ENCODE measurements at places on chromosomes 7 and 10.

DNA sequence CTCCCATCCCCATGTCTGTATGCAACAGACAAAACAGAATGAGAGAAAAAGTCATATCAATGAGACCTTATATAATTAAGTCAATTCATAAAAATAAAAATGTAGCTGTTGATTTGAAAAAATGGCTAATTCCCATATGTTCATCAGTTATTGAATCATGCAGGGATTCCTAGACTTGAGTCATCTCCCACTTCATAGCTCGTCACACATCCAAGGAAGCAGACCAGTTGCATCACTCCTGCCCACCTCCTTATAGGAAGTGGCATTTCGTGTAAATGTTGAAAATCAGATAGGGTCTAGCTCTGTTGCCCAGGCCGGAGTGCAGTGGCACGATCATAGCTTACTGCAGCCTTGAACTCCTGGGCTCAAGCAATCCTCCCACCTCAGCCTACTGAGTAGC lies 56.1 kb upstream of the SH2B2 start:
- no peak for DNase-seq

- DNase-seq = no peak
Observed at GRCh38 chr7:14380881-14381280, 391.4 kb upstream of the ETV1 start.

DNA sequence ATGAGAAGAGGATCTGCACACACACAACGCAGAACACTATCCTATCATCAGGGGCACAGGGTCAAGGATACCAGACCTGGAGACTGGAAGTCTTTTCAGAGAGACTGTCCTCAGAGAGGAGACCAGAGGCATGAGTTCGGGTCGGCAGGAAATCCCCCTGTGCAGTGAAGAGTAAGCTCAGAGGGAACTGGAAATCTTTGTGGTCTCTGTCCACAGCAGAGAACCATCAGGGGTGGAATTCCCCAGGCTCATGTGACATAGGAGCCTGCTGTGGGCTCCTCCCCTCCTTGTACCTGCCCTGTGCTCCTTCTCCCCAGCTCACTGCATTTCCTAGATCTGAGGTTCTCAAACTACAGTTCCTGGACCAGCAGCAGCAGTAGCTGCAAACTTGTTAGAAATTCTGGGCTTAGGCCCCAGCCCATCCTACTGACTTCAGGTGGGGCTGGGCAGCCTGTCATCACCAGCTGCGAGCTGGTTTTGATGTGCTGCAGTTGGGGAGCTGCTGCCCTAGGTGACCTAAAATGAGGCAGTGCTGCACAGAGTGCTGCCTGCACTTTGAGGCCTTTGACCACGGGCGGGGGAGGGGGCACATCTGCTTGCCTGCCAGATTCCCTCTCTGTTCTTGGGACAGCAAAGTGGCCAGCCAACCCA lies 2.4 kb downstream of the ZMIZ2 start:
- DNase-seq = no peak

DNA sequence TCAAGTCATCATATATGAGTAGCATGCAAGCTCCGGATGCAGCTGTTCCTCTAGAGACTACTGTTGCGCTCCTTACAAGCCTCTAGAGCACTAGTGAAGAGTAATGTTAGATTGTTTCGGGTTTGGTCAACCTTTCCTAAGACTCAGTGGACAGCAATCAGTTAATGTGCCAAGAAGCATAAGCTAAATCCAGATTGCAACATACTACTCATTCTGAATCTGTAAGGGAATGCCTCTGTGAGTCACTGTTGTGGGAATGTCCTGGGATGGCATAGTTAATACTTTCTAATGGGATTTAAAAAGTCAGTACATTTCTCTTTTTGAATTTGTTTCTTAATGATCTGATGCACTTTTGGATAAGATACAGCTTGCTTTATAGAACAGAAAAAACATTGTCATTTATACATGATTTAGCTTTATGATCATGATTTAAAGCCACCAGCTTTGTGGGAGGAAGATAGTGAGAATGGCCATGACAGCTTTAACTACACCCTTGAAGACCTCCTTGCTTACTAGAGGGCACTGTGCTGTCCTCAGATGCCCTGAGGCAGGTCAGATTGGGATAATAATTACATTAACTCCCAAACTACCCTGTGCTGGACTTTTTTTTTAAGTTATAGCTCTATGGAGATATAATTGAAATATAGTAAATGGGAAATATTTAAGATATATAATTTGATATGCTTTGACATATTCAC lies 138.4 kb downstream of the SDK1 start:
- no peak for DNase-seq

GRCh38 chr10:101453791-101454718 lies 100.1 kb downstream of the BTRC start:
- no peak for DNase-seq

- DNase-seq = no peak
Observed at GRCh38 chr10:119470920-119471702, 71.4 kb downstream of the RGS10 start.

- no peak for DNase-seq
Observed at GRCh38 chr10:2619916-2620315, 447.4 kb upstream of the PFKP start.

- DNase-seq = no peak
Observed at GRCh38 chr7:142594078-142594477, 155.2 kb upstream of the PRSS1 start.

DNA sequence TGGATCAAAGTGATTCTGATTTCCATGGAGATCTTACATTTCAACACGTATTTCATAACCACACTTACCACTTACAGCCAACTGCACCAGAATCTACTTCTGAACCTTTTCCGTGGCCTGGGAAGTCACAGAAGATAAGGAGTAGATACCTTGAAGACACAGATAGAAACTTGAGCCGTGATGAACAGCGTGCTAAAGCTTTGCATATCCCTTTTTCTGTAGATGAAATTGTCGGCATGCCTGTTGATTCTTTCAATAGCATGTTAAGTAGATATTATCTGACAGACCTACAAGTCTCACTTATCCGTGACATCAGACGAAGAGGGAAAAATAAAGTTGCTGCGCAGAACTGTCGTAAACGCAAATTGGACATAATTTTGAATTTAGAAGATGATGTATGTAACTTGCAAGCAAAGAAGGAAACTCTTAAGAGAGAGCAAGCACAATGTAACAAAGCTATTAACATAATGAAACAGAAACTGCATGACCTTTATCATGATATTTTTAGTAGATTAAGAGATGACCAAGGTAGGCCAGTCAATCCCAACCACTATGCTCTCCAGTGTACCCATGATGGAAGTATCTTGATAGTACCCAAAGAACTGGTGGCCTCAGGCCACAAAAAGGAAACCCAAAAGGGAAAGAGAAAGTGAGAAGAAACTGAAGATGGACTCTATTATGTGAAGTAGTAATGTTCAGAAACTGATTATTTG lies 15.3 kb downstream of the HNRNPA2B1 start:
- DNase-seq = no peak

DNA sequence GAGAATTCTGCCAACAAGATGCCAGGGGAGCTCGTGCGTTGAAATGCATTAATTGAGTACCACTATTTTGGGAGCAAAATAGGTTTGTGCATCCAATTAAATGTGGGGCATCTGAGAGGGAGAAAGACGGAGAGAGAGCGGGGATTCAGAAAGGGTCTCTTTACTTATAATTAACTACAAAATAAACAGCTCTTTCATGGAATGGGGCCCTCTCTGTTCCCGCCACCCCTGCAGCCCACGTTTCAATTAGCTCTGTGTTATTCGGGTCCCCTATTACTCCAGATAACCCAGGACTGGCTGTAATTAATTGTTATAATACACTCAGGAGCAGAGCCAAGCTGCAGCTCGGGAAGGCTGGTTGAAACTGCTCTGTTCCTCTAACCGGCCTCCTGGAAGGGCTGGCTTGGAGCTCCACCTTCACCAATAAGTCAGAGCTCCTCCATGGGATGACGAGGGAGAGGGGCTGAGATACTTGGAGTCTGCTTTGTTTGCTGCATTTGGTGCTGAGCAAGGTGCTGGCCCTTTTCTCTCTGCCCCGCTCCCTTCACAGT lies 67.8 kb downstream of the CARD11 start:
- no peak for DNase-seq

DNA sequence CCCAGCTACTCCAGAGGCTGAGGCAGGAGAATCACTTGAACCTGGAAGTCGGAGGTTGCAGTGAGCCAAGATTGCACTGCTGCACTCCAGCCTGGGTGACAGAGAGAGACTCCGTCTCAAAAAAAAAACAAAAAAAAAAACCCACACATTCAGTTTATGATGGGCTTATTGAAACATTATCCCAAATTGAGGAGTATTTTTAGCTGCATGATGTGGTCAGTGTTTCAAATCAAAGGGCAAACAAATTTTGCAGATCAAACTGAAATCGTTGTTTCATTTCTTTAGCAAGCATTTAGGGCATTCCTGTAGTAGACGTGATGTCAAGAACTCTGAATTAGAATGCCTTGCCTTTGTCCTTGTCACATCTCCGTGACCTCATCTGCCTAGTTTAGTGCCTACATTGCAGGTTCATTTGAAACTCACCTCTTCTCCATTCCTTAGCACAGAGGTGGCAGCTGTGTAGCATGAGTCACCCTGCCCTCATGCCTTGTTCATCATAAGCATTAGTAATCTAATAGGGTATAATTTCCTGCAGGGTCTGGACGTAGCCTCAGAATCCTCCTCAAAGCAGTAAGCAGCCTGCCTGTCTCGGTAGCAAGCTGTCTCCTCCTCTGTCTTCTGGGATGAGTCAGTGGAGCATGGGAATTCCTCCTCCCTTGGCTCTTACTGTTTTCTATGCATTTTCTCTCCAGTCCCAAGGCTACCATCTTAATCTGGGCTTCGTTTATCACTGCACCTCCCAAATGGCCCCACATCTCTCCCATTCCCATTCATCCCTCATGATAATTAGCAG lies 73.8 kb downstream of the CUL1 start:
- no peak for DNase-seq

DNA sequence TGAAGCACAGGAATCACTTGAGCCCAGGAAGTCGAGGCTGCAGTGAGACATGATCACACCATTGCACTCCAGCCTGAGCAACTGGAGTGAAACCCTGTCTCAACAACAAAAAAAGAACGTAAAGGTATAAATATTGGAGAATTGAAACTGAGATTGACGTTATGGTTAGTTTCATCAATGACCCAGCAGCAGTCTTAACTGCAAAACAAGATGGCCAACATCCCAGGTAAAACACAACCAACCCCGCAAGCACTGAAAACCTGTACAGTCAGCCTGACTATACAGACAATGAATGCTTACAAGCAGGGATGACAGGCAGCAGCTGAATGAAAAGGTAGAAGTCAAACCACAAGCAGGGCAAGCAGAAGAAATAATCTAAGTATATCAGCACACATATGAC lies 34.7 kb downstream of the WAPL start:
- DNase-seq = no peak

- no peak for DNase-seq
Observed at GRCh38 chr7:18222636-18223035, 195.0 kb upstream of the PRPS1L1 start.

DNA sequence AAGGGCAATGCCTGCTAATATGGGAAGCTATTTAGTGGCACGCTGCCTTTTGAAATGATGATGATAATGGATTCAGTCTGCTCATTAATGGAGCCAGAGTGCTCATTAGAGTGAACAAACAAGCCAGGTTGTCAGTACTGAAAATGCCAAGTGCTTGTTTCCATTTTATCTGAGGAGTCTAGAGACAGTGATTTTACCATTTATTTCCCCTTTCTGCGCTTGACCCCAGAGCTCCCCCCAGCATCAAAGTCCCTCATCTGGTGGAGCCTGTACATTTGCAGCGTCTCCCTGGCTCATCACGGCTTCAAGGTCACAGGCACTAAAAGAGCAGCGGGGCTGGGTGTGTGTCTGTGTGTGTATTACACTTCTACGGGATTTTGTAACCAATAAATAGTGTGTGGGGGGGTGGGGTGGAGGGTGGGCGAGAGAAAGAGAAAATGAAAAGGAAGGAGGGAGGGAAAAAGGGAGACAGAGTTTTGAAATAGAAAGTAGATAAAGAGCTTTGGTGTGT lies 553.8 kb downstream of the TFEC start:
- no peak for DNase-seq

DNA sequence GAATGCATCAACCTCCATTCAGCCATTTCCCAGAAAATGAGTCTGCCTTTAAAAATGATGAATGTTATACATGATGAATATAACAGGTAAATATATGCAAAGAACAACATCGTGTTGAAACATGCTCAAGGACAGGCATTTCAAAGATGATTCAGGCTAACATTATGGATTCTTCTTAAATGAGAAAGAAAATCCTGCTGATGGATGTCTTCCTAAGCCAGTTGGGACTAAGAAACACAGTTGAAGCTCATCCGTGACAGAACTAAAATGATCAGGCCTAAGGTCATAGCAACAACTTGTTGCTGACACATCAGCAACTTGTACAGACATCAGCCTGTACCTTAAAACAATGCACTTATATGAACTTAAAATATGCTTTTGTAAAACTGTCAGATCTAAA lies 267.9 kb downstream of the MAGI2 start:
- DNase-seq = no peak

DNA sequence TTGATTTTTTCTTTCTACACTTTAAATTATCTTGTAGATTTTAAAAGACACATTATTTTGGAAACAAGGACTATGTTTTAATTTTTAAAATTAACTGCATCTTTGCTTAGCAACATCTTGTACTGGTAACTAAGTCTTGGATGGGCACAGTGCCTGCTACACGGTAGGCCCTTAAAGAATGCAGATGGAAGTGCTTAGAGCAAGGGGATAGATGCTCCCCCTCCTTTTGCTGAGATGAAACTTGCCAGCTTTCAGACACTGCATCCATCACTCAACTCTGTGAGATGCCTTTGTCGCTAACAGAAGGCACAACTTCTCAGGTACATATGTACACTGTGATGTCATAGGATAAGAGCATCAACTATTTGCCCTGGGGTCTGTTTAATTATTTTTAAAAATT lies 103.9 kb downstream of the LRRC18 start:
- no peak for DNase-seq

- DNase-seq = no peak
Observed at GRCh38 chr7:12066004-12066403, 145.1 kb upstream of the TMEM106B start.

DNA sequence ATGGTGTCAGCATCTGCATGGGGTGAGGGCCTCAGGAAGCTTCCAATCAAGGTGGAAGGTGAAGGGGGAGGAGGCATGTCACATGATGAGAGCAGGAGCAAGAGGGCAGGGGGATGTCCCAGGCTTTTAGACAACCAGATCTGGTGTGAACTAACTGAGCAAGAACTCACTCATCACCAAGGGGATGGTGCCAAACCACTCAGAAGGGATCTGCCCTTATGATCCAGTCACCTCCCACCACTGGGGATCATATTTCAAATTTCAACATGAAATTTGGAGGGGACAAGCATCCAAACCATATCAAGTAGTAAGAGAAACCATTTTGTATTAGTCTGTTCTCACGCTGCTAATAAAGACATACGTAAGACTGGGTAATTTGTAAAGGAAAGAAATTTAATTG lies 33.6 kb downstream of the THNSL1 start:
- no peak for DNase-seq

All from Right ventricle myocardium inferior (tissue), 1 donor.